Activated CD4-positive, alpha-beta memory T cell treated with anti-CD3 and anti-CD28 coated beads, Interleukin-2, amount 10 ng/mL, durations not matched to agents 7 days and 5 days (primary cell): ENCODE measurements at places on chromosomes 11 and 22.
A peak's percentile ranks its signal among the peaks of the same experiment; 100 is the strongest.

DNA sequence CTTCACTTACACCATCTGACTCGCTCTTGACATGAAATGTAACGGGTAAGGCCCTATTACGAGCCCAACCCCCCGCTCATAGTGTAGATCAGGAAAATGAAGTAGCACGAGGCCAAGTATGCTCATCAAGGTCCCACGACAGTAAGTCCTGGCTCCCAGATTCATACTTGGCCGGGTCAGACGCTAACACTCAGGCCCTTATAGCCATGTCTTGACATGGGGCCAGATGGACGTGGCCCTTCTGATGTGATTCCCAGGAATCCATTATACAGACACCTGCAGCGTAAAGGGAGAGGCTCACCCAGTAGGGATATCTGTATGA lies 175.1 kb downstream of the CEP164 start:
- DNase-seq, result no peak

DNA sequence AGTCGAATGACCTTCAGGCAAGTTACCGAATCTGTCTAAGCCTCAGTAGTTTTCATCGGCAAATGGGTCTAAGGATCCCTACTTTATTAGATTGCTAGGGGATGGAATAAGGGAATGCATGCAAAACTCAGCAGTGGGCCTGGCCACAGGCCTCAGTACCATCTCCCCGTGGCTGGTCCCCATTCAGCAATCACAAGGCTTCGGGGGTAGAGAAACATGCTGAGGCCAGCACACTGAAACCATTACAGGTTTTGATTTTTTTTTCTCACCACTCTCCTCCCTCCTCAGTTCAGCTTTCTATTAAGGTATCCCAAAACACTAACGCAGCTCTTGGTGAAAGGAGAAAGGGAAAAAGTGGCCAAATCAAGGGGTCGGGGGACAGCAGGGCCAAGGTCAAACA lies 11.9 kb downstream of the KIRREL3 start:
- no peak for DNase-seq

- no peak for DNase-seq
Observed at GRCh38 chr22:38136607-38137006, 26.1 kb upstream of the BAIAP2L2 start.

DNA sequence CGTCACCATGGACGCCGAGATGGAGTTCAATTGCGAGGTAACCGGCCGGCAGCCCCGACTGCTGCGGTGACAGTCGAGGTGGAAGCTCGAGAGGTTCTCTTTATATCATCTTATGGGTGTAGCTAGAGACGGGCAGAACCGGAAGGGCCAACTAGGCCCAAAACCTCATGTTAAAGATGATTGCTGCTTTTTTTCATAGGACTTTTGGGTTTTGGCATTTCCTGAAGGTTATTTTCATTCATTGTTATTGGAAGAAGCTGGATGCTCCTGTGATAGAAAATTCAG lies 585 bp downstream of the NF2 start:
- peak; percentile 61 for DNase-seq

GRCh38 chr11:107504981-107505380 lies 47.4 kb upstream of the CWF19L2 start:
- no peak for DNase-seq
